ENCODE measurements at places on chromosomes 4 and X.
A peak's percentile ranks its signal among the peaks of the same experiment; 100 is the strongest.

GRCh38 chr4:85806334-85806733 lies 331.4 kb downstream of the ARHGAP24 start:
- no peak for DNase-seq

GRCh38 chr4:161546902-161547301 lies 616.9 kb downstream of the FSTL5 start:
- DNase-seq: no peak

DNA sequence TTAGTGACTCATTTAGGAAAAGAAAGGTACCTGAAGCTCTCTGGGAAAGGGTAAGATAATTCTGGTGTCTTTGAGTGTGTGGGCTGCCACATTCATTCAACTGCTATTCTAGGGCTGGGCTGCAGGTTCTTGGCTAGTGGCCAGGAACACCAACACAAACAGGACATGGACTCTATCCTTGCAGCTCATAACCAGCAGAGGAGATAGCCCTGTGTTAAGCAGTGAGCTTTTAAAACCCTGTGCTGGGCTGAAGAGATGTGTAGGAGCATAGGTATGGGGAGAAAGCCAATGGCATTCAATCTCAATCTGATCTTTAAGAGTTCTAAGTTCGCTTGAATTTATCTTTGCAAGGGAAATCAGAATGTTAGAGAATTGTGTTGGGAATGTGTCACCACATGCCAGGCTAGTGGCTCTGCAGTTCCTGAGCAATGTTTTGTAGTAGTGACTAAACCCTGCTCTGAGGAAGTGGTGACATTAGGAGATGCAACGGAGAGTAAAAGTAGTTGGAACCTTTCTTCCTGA lies 39.2 kb downstream of the SGMS2 start:
- DNase-seq: peak; percentile 70

DNA sequence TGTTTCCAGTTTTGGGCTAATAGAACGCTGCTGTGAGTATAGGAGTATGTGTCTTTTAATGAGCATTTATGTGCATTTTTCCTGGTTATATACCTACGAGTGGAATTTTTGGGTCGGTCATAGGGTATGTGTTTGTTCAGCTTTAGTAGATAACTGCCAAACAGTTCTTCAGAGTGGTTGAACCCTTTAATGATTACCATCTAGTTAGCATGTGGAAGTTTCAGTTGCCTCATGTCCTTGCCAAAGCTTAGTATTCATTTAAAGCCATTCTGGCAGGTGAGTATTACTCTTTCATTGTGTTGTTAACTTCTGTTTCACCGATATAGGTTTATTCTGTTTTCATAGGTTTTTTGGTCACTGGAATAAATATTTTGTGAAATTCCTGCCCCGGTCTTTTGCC lies 229.1 kb downstream of the ARHGAP10 start:
- no peak for DNase-seq

DNA sequence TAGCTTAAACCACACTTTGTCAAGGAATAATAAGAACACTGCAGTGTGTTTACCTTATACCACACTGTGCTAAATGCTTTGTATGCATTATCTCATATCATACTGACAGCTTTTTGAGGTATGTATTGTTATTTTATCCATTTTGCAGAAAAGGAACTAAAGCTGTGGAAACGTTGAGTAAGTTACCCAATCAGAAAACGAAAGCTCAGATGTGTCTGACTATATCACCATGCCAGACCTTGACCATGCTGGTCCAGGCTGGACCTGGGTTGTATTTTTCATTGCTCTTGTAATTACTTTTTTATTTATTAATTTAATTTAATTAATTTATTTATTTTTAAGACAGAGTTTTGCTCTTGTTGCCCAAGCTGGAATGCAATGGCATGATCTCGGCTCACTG lies 2.1 kb downstream of the HSD17B11 start:
- DNase-seq: no peak

GRCh38 chr4:67696061-67696460 lies 4.9 kb downstream of the UBA6 start:
- no peak for DNase-seq

- DNase-seq: peak; percentile 71
These were observed 35.3 kb downstream of the NBDY start for GRCh38 chrX:56764153-56764974.

- DNase-seq: no peak
These were observed 128.9 kb downstream of the MAB21L2 start for GRCh38 chr4:150710770-150711375.

DNA sequence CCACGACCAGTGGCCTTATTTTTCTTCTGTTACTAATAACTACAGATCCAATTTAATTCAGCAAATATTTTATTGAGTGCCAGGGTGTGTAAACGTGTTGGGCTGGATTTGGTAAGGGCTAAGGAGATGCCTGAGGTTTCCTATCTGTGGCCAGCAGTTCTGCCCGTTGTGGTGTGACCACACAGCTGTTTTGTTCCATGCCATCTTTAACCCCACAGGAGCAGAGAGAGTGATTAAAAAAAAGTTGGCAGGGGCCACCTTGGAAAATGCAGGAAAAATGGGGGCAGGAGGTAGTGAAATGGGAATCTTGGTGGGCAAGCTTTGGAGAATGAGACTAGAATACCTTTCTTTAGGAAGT lies 1.1 kb downstream of the PLAC8 start:
- no peak for DNase-seq

DNA sequence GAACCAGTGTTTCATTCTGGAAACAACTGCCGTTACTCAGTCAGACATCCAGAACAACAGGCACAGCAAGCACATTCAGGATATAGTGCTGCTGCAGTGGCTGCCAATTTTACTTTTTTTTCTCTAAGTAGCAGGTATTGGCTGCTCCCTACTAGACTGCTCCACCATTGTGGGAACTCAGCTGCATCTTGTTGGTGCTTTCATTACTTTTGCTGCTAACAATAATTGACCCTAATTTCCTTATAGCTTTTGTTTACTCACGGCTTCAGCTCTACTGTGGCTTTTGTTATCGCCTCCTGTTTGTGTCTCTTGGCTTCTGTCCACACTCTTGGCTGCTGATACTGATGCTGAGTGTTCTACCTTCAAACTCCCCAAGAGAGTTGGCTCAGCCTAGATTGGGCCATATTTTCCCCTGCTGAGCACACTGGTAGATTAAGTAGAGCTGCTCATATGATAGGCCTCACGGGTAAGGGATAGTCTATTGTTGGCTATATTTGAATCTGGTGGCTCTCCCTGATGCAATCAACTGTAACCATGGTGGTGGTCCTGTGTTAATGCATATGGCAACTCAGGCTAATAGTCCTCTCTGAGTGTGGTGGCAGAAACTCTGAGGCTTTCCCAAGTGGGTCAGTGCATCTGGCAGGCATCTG lies 44.5 kb upstream of the IL2 start:
- no peak for DNase-seq

- no peak for DNase-seq
These were observed 90.3 kb downstream of the RAPGEF2 start for GRCh38 chr4:159193046-159193620.

DNA sequence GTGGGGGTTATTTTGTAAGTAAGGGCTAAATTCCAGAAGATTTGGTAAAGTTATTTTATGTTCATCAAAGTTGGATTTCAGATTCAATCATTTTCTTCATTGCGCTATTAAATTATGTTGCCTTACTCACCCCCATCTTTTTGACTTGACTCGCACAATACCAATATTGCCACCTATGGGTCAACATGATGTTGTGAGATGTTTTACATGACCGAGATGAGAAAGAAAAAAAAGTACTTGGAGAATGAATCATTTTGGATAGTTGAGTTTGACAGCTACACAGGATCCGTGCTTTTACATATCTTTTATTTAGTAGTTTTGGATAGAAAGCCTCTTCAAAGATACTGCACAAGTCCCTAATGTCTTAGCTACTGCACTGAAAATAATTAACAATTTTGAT lies 224.2 kb upstream of the EMCN start:
- DNase-seq: no peak

DNA sequence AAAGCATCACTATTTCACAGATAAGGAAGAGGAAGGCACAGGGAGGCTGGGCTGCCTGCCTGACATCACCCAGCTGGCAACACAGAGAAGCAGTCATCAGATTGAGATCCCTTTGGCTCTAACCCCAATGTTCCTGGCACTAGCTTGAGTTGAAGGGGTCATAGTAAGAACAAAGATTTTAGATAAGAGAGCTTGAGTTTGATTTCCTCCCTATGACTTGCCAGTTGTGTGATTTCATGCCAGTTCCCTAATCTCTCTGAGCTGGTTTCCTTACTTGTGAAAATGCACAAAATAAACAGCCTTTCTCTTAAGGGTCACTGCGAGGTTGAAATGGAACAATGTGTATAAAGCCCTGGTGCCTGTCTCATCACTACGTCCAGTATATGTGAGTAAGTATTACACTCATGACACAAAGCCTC lies 475.4 kb upstream of the HS3ST1 start:
- DNase-seq: peak; percentile 51

DNA sequence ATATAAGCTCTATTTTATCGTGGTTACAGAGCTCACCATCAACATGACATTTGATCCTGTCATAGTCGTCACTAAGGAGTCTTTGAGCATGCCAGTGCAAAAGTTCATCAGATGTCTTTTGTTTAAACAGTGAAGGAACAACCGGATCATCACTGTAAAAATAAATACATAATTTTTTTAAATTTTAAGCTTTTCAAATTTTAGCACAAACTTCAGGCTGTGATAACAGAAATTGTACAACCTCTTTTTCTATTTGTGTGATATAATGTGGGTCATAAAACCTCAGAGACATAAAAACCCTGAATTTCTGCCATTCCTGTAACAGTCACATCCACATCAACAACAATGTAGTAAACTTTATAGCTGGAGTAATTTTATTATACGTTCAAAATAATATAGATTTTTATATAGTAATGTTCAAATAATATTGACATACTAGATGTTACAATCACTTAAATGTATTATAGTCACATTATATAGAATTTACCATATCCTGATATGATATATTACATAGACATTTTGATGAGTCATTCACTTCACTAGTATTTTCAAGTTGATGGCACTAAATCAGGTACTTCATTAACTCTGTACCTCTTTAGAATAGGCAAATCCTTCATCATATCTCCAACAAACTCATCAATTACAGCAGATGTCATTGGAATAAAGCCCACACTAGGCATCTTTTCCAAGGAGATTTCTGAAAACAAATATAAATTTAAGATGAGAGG lies 47.7 kb downstream of the DDX60L start:
- no peak for DNase-seq

GRCh38 chr4:111923786-111924185 lies 221.5 kb upstream of the FAM241A start:
- DNase-seq: no peak

DNA sequence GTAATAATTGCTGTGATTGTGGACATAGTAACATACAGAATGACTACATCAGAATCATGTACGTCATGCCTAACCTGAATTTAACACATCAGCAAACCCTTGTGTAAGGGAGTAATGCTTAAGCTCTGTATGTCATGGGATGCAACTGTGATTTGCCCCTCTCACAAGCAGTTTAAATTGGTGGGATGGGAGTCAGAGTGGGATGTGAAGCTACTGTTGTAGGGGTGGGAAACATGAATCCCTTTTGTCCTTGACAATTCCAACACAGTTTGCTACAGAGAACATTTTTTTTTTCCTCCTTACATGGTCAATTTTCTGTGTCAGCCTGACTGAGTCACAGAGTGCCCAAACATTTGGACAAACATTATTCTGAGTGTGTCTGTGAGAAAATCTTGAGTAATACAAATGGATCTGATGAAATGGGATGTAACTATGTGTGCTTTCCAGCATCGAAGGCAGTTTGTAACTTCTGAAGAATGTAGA lies 392.8 kb downstream of the GPM6A start:
- DNase-seq: no peak

- DNase-seq: no peak
These were observed 2.3 kb downstream of the P2RY4 start for GRCh38 chrX:70257423-70258288.

GRCh38 chrX:68571292-68571609 lies 72.4 kb downstream of the YIPF6 start:
- no peak for DNase-seq

- no peak for DNase-seq
These were observed 504.9 kb downstream of the C4orf33 start for GRCh38 chr4:129600898-129601297.

DNA sequence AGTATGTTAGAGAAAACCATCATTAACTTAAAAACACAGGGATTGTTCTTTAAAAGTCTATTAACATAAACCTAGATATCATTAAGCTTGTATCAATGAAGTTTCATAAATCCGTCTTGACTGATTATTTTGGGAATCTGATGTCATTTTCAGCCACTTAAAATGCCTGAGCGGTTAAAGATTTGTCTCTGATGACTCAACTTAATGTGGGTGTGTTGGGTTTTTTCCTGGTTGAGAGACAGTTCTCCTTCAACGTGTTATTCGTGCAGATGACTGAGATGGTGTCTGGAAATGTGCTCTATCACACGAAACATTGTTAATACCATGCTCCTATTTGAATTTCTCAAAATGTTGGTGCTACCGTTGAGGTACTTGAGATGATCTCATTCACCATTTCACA lies 227.3 kb upstream of the TENM3 start:
- DNase-seq: no peak

DNA sequence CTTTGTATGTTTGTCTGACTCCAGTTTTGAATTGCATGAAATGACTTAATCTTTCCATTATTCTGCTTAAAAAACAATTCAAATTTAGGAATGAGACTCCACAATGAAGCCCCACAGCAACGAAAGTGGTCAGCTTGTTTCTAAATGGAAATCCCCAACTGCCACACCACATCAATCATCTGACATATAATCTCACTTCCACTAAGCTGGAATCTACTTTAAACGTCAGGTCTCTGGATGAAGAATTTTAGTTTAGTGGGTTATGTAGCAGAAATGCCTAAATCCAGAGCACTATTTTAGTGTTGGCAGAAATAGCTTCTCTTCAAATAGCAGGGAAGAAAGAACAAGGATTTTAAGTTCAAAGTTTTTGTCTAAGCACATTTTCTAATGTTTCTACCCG lies 1.7 kb upstream of the BMP2K start:
- DNase-seq: no peak

- DNase-seq: no peak
These were observed 207.5 kb downstream of the NSUN7 start for GRCh38 chr4:40957281-40957680.

GRCh38 chr4:103324811-103325210 lies 126.7 kb upstream of the CENPE start:
- DNase-seq: no peak

- no peak for DNase-seq
These were observed 54.2 kb downstream of the PLAC1 start for GRCh38 chrX:134603806-134604700.

DNA sequence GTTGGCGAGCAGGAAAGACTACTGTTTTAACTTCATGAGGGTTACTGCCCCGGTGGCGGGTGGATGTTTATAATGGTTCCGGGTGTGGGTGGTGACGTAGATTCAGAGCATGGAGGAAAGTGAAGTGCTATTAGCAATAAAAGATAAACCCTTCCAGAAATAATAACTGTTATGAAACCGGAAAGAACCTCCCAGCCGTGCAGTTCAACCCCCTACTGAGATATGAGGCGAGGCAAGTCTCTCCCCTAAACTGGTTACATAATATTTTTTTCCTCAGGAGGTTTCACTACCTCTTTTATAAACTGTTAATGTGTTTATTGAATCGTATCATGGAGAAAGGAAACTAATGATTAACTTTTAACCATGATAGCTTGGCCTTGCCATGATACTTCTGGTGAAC lies 33.9 kb upstream of the STIM2 start:
- DNase-seq: peak; percentile 50

- DNase-seq: no peak
These were observed 79.8 kb downstream of the NYX start for GRCh38 chrX:41526925-41527324.

GRCh38 chr4:154946113-154946512 lies 165.0 kb downstream of the RBM46 start:
- DNase-seq: no peak
